Activated CD4-positive, alpha-beta T cell treated with anti-CD3 and anti-CD28 coated beads, Interleukin-10, Interleukin-2, amounts not matched to agents 100 ng/mL and 50 ng/mL, durations not matched to agents 16 hours and 8 hours (primary cell): ENCODE measurements at places on chromosomes 4 and X.
A peak's percentile ranks its signal among the peaks of the same experiment; 100 is the strongest.

DNA sequence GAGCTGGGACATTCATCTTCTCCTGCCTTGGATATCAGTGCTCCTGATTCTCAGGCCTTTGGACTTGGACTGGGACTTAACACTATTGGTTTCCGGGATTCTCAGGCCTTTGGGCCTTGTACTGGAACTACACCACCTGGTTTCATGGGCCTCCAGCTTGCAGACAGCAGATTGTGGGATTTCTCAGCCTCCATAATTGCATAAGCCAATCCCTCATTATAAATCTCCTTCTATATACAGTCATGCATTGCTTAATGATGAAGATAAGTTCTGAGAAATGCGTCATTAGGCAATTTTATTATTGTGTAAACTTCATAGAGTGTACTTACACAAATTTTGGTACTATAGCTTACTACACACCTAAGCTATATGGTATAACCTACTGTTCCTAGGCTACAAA, 8.9 kb upstream of the CCNG2 start:
- no peak for DNase-seq

GRCh38 chrX:15523088-15523487, 22.5 kb downstream of the BMX start:
- DNase-seq: no peak

- DNase-seq: peak; percentile 10
Observed at GRCh38 chr4:139606579-139607501, 50.8 kb upstream of the SETD7 start.

GRCh38 chr4:176377780-176378179, 58.0 kb downstream of the SPCS3 start:
- peak; percentile 10 for DNase-seq

DNA sequence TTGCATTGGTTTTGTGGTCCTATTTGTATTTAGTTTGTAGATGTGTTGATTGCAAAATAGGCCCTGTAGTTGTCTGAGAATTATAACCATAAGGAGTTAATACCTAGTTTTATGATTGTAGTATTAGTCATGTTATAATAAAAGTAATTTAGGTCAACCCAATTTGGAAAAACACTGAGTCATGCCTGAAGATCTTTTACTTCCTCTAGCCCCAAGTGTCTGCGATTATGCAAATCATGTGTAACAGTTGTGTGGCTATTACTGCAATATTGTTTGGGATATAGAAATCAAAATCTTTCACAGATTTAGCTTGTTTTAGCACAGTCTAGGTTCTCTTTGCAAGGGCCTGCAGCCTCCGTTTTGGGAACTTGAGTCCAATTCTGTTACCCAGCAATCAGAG, 12.6 kb downstream of the SRD5A3 start:
- DNase-seq: peak; percentile 63

GRCh38 chr4:38080061-38080974, 120.1 kb downstream of the PTTG2 start:
- no peak for DNase-seq

GRCh38 chr4:23036921-23037495, 344.3 kb downstream of the GBA3 start:
- no peak for DNase-seq

- DNase-seq: no peak
Observed at GRCh38 chr4:22680065-22680642, 12.6 kb upstream of the GBA3 start.

- DNase-seq: no peak
Observed at GRCh38 chr4:8841678-8842268, 29.9 kb downstream of the HMX1 start.

GRCh38 chr4:20337261-20337664, 85.6 kb downstream of the SLIT2 start:
- no peak for DNase-seq

GRCh38 chr4:173073939-173074500, 94.6 kb upstream of the GALNT7 start:
- no peak for DNase-seq

- DNase-seq: peak; percentile 45
Observed at GRCh38 chr4:39698424-39699009, 581 bp downstream of the UBE2K start.

DNA sequence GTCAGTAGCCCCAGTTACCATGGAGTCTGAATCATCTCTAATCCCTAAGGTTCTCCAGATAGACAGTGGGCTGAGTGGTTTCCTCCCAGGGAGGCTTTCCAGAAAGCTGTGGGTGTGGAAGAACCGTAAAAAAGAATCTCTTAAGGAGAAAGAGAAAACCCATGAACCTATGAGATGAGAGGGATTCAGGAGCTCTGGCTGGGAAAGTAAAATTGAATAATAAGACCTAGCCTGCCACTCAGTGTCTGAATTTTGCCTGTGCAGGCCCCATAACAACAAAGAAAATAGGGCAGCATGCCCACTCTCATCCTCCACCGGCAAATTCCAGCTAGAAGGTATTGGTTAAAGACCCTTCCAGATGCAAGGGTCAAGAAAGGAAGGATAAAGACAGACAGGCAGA, 16.9 kb downstream of the AWAT2 start:
- no peak for DNase-seq

DNA sequence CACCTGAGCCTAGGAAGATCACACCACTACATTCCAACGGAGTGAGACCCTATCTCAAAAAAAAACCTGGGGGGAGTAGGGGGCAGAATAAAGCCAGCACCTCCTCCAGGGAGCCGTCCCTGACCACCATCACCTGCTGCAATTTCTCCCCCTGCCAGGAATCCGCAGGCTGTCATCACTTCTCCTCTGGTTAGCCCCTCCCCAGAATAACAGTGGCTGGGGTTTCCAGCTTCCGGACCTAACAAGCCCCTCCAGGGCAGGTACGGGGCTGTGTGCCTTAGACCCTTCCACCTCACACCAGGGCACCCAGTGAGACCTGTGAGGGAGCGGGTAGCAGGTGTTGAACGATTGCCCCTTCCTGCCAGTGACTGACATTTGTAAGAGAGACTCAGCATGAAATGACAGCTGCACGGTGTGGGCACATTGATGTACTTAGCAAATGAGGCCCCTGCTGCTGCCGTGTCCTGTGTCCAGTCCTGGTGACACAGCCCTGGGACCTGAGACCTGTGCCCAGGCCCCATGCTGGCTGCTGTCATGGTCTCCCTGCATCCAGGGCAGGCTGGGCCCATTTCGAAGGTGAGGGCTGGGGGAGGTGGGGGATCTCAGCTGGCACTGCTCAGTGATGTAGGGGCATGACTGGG, 6.7 kb upstream of the WFS1 start:
- DNase-seq: no peak

DNA sequence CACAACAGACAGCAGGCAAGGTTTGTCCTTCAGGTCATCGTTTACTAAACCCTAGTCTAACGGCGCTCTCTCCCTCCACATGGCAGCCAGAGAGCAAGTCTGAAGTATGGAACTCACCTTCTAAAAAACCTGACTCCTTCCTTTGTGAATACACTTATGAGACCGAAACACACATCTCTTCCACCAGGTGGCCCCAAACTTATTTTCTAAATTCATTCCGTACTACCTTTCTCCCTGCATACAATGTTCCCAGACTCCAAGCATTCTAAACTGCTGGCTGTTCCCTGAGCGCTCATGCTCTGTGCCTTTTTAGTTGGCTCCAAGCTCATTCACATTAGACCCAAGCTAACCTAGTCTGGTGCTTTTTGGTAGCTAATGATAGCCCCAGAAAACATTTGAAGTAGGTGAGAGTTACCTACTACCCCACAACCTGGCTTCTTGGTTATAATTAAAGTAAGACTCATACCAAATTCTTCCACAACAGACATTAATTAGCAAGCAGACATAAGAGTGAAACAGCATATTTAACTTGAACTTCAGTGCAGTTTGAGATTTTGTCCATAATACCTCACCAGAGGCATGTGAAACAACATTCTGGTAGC, 67.6 kb upstream of the DCLK2 start:
- peak; percentile 14 for DNase-seq

GRCh38 chr4:67332627-67333026, 212.7 kb downstream of the CENPC start:
- peak; percentile 3 for DNase-seq

DNA sequence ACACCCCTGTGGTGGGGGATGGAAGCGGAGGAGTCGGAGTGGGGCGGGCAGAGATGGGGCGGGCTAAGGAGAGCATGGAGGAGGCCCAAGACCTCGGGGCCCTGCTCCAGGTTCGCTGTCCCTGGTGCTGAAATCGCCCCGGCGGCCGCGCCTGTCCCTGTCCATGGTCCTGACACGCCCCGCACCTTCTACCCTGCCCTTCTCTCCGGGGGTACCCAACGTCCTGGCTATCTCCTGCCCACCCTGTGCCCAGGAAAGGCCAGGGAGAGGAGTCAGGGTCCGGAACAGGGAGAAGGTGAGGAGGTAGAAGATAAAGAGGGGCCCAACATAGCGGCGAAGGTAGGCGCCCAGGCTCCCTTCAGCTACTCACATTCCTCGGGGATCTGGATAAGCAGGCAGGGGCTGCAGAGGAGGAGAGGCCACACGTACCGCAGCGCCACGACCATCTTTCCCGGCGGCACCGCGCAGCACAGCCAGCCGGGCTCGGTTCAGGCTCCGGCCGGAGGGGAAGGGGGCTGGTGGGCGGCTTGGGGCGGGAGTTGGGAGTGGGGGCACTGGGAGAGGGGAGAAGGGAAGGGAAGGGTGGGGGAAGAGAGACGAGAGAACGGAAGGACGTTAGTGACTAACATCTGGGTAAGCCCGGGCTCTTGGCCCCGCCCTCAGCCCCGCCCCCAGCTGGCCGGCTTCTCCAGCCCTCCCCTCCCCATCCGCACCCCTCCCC, 10.4 kb downstream of the L1CAM start:
- DNase-seq: peak; percentile 41

- peak; percentile 16 for DNase-seq
Observed at GRCh38 chr4:185730387-185730786, 81.6 kb downstream of the SORBS2 start.

DNA sequence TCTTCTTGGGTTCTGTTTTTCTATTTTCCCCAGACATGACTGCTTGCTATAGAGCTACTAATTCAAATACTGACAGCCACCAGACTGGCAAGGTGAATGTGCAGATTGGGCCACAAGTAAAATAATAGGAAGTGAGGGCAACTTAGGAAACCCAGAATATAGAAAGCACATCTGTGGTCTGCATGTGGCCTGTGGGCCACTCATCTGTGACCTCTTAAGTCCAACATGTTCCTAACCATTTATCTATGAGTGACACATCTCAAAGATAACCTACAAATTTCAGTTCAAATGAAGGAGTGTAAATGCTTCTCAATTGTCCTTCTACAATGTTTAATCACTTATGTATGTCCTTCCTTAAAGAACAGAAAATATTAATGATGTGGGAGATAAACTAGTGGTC, 128.9 kb downstream of the REELD1 start:
- DNase-seq: no peak

- no peak for DNase-seq
Observed at GRCh38 chr4:27966664-27967063, 1106.0 kb downstream of the STIM2 start.

DNA sequence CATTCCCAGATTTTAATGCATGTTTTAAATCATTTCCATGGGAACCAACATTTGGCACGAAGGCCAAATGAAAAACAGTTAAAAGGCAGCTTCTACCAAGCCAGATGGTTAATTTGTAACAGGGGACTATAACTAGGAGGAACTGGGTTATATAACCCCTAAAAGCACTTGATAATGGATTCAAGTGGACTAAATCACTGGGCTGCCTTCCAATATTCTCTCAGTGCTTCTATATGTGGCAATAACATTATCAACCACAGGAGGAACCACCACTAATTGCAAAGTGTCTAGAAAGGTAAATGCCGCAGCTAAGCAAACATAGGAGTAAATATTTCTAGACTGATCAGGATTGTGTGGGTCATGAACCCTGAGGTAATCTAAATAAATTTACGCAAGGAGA, 391.5 kb downstream of the UBE2NL start:
- DNase-seq: no peak

DNA sequence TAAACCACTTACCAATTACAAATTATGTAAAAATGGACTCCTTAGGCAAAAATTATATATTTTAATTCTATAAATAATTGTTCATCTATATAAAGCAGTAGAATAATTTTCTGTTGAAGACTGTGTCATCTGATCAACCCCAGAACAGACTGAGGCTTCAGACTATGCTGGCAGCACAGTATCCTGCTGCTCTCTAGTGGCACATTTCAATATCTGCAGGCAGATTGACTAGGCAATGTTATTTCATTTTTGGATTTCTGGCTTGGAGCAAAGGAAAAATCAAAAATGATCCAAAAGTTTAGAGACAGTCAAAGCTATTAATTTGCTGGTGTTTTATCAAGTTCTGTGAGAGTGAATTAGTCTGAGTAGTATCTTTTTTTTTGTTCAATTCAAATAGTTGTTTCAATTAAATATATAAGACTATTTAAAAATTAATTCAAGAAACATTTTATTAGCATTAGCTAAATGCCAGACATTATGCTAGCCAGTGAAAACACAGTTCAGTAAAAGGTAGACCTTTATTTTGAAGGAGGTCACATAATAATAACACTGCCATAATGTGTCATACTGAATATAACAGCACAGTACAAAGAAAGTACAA, 21.3 kb upstream of the SULT1E1 start:
- DNase-seq: peak; percentile 27

DNA sequence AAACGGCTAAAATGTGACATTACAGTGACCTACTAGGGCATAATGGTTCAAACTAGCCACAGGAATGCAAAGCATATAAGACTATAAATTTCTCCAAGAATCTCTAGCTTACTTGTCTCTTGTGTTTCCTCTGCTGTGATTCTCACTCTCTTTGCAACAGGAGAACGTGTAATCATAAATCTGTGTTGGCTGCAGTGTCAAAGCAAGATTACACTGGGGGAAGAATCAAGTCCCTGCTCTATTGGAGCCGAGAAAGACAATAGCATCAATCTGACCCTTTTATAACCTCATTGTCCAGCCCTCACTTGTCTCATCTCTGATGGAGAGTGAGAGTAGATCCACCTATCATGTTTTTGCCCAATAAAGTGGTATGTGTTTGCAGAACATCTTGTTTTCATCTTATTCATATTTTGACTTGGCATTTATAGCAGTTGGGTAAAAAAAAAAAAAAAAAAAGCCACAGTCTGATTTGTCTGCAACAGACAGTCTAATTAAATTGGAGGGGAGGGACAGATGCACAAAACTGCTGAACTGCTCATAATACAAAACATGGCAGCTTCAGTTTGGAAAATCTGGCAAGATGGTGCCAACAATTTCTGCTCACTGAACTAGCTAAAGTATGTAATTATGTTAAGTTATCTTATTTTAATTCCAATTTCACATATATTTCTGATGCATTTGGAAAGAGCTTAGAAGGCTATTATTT, 165.0 kb upstream of the GABRA2 start:
- DNase-seq: no peak

- no peak for DNase-seq
Observed at GRCh38 chr4:127449449-127449848, 183.3 kb upstream of the INTU start.

DNA sequence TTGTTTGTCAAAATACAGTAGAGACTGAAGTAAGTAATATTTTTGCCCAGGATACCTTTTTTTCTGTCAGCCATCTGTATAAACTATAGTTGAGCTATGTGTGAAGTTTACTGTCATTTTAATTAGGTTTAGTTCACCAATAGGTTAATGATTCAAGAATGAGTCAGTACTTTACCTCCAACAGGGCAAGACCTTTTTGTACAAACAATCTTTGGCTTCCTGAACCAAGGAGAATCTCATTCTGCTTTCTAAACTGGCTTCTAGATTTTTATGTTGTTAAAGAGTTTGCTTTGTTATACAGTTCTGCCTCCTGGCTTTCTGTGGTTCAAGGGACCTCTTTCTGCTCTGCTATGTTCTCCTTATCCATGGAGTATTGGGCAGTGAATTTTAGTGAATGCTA, 412.0 kb upstream of the NR3C2 start:
- no peak for DNase-seq

GRCh38 chr4:158778156-158778711, 9.4 kb downstream of the FNIP2 start:
- DNase-seq: peak; percentile 55
